ENCODE measurements at places on chromosomes 2 and 18. TPM values are rescaled to one million over a fixed set of nuclear protein-coding genes. Genes with fewer than 3 reads are reported as not detected.

Gene DOK1
- 20.2 TPM for polyA plus RNA-seq

Gene CLK1
- 87.1 TPM for polyA plus RNA-seq

Gene HTR2B
- 0.41 TPM for polyA plus RNA-seq

Gene FIGN
- polyA plus RNA-seq, result 12.6 TPM

Gene KRTCAP3
- polyA plus RNA-seq, result 4.9 TPM

Gene CD8B2
- polyA plus RNA-seq, result not detected

Data from cardiac muscle cell (in vitro differentiated cells and primary cell).